Activated CD4-positive, CD25-positive, alpha-beta regulatory T cell (primary cell): ENCODE measurements at places on chromosomes 16 and 17.

DNA sequence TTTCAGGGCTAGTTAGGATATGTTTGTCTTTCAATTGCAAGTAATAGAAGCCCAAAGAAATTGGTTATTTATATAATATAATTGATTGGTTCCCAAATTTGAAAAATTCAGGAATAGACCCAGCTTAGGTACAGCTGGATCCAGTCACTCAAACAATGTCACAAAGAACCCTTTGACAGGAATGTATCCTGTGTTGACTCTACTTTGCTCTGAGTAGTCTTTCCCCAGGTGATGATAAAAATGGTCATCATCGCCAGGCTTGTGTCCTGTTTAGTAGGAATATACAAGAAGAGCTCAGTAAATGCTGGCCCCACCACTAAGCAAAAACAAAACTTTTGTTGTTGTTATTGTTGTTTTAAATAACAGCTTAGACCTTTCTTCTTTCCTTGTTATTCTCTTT is 35.0 kb downstream of the MAPT start:
- DNase-seq, result no peak

DNA sequence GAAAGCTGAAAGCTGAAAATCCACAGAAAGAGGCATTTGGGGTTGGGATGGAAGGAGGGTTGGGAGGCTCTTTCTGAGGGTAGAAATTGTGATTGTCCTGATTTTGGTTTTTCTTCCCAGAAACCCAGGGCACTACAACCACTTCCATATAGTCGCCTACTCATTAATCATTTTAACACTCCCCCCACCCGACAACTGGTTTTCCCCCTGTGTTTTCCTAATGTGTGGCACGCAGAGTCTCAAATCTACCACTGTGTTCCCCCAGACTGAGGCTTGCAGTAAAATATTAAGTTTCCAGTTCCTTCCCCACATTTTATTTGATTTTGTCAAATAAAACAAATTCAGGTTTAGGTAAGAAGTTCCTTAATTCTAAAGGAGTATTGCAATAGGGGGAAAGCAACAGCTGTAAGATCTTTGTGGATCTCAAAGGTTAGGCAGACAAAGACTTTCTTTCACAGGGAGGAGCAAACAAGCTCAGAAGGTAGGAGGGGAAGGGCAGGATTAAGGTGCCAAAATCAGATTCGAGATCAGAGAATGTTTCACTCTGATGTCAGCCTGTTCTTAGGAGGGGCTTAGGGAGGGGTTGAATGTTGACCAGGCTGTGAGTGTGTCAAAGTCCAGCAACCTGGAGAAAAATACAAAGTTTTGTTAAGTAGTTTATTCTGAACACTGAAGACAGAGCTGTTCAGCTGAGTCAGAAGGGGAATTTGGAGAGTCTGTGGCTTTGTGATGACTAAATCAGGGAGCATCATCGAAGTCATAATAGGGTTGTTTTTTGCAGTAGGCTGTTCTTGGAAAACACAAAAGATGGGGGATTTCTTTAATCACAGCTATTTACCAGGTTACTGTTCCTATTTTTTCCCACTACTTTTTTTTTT is 3.6 kb downstream of the ZNF267 start:
- no peak for DNase-seq

DNA sequence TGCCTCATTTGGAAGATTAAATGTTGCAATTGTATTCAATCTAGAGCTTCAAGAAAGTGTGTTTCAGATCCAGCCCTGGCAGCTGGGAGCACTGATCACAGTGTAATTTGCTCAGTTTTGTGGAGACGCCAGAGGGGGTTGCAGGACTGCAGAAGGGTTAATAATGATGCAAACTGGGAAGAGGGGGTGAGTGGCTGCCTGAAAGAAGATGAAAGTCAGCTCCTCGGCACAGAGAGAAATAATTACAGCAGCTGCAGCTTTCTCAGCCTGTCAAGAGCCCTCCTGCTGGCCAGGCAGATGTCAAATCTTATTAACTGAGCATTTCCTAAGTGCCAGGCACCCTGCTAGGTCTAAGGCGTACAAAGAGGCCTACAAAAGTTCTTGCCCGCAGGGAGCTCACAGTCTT is 97.7 kb downstream of the ZNF18 start:
- DNase-seq, result no peak

- DNase-seq, result peak; percentile 10
Measured at GRCh38 chr16:78503602-78504001, 404.1 kb downstream of the WWOX start.

DNA sequence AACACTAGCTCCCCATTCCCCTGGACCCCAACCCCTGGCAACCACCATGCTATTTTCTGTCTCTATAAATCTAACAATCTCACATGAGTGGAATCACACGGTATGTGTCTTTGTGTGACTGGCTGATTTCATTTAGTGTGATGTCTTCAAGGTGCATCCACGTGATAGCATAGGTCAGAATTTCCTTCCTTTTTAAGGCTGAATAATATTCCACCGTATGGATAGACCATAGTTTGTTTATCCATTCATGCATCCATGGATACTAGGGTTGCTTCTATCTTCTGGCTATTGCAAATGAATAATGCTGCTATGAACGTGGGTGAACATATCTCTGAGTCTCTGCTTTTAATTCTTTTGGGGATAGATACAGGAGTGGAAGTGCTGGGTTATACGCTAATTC is 43.9 kb downstream of the TMEM235 start:
- no peak for DNase-seq

DNA sequence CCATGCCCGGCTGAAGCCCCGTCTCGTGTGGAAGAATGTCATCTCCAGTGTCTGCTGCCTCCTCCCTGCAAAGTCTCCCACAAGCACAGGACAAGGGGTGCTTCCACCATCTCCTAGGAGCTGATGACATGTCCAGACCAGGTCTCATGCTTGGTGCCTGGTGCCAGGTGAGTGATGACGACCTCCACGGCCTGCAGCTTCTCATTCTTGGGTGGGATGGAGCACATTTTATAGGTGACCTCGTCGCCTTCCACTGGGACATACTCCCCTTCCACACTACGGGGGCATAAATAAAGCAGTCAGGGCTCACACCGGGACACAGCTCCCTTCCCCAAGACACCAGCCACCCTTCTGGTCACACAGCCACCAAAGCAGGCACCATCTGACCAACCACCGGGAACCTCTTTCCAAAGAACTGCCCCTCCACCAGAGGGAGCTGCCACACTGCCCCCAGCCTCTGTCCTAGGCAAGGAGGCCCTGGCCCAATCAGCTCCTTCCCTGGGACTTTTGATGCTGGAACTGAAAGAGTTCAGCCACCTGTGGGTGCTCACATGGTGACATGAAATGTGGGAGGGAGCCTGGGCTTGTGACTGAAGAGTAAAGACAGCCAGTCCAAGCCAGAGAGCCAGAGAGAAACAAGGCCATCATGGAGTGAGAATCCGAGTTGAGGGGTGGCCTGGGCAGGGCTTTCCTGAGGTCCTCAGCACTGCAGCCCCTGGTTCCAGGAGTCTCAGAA is 13.6 kb downstream of the CARHSP1 start:
- DNase-seq, result no peak

DNA sequence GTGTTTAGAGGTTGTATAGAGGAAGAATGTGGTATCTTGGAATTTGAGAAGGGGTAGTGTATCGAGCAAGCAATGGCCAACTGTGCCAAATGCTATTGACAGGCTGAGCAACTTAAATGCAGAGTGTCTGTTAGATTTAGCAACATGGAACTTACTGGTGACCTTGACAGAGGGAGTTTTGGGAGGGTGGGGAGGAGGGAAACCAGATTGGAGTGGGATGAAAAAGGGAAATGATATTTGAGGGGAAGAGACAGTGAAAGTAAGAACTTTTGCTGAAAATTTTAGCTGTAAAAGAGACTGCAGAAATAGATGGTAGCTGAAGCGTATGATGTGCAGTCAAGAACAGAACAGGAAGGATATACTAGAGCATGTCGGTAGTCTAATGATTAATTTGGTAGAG is 1.1 kb downstream of the LRRC36 start:
- no peak for DNase-seq

- DNase-seq, result no peak
Measured at GRCh38 chr16:47424846-47425245, 36.0 kb downstream of the ITFG1 start.

DNA sequence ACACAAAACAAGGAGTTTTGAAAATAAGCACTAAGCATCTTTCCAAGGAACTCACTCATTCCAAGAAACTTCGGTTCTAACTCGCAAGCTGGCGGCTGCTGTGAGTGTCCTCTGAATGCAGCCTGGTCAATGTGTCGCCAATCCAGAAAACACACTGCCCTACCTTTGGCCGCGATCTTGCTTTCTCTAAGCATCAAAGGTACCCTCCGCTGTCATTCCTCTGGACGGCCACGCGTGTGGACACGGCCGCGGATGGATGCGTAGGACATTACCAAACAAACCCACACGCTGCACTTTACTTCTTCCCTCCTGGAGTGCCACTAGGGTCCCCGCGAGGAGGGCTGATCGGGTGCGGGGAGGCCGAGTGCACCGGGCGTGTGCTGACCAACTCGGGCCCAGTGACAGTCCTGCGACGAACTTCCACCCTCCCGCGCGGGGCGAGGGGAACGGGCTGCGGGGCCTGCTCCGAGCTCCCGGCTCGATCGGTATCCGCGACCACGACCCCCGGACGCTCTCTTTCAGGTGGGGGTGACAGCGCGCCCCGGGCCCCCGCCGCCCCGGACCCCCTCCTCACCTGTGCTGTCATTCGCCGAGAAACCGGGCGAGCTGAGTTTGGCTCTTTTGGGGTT is 1.1 kb downstream of the CREBBP start:
- DNase-seq, result no peak

- DNase-seq, result no peak
Measured at GRCh38 chr17:1087381-1088241, 90.7 kb downstream of the TIMM22 start.

DNA sequence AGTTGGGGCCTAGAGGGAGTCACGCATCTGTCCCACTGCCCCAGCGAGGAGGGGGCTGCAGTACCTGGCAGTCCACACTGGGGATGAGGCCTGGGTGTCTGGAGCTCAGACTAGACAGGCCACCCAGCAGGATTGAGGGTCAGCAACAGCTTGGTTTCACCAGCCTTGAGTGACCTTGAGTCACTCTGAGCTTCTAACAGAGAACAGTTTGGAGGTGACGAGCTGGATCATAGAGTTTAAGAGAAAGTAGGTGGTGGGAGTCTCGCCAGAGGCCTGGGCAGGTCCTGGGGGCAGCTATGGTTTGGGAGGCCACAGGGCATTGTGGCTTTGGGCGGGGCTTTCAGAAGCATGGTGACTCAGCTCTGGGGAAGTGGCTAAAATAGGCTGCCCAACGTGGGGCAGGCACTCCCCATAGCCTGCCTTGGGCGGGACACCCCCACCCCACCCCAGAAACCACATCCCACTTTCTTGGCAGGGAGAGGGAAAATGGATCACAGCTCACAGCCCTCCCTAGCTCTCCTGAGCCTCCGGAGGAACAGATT is 20.5 kb downstream of the CDC42EP4 start:
- no peak for DNase-seq

DNA sequence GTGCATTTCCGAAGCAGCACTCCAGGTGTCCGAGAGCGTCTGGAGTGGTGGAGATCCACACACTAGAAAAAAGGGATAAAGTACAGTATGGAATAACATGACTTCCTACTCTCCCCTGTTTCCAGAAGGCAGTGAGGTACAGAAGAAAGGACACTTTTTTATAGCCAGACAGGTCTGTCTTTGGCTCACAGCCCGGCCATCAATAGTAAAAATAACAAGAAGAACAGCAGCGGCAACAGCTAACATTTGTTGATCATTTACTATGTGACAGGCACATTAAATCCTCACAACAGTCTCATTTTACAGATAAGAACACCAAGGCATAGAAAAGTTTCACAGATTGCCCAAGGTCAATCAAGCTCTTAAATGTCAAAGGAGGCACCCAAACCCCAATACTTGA is 16.2 kb downstream of the DYNLRB2 start:
- no peak for DNase-seq

DNA sequence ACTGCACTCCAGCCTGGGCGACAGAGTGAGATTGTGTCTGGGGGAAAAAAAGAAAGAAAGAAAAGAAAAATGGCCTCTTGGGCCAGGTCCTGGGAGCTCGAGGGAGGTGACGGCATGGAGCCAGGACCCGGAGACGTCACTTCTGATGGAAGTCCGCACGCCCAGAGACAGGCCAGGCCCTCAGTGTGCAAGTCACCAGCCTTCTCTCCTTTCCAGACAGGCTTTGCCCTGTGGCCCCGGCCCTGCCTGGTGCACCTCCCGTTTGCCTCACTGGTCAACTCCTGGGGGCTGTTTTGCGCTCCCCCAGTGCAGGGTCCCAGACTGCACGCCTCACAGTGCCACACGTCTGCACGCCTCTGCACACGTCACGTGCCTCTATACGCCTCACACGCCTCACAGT is 44.1 kb downstream of the CBFA2T3 start:
- no peak for DNase-seq

DNA sequence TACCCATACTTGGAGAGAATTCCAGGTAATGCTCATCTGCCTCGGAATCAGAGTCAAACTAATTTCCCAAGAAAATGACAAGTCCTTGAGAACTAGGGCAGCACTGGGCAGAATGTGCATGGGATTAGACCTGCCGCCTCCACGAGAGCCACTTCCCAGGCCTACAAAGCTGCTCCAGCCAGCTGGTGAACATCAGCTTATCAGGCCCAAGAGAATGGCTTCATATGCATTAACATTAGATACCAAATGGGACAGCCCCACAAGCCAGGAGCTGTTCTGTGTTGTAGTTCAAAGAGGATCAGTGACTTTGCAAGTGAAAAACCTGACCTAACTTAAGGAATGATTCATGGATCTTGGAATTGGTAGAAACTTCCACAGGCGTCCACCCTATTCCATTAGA is 203.3 kb downstream of the CYLD start:
- DNase-seq, result no peak
